Right renal cortex interstitium (tissue), 3 donors: ENCODE measurements at places on chromosomes 7 and 10. TPM values are rescaled to one million over a fixed set of nuclear protein-coding genes. Genes with fewer than 3 reads are reported as not detected.

DNA sequence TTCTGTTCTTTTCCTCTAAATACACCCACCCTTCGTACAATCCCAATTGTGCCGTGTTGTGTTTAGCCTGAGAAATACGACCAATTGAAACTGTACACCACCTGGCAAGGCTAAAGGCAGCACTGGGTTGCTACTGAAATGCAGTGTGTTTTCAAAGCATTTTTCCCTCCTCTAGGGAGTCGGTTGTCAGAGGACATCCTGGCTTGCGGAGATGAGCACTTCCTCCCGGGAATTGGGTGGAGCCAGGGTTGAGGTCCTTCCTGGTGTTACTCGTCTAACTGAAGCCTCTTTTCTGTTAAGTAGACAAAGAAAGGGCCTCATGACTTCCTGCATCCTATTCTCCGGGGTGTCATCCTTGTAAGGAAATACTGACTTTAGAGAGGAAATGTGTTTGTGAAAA, 133.5 kb downstream of the MTPAP start:
- DNase-seq: no peak

SPDYE2 gene
- 1.1 TPM for polyA plus RNA-seq

PRR15 gene
- 4.5 TPM for polyA plus RNA-seq

AKR1E2 gene
- 5.2 TPM for polyA plus RNA-seq
